Activated CD4-positive, CD25-positive, alpha-beta regulatory T cell treated with anti-CD3 and anti-CD28 coated beads, Interleukin-2, amount 50 U/mL, for 24 hours (primary cell): ENCODE measurements at places on chromosomes 11 and 22.

- no peak for ATAC-seq
Measured at GRCh38 chr11:70159627-70160570, 43.2 kb upstream of the FADD start.

DNA sequence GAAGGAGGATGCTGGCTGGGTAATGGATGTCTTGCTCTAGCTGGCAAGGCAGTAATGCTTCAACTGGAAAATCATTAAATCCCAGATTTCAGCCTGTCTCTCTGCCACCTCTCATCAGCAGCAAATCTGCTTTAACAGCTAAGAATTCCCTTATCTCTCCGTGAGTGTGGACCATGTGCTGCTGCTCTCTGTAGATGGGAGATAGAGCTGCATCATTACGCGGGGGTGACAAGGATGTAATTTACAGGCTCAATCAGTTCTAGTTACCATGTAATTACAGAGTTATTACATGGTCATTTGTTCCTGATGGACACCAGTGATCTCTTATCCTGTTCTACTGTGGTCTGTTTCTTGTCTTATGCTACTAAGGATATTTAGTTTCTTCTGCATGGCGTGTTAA is 665.4 kb downstream of the NTM start:
- ATAC-seq: no peak

GRCh38 chr11:17546240-17546639 is 819 bp upstream of the OTOG start:
- no peak for ATAC-seq

- ATAC-seq: no peak
Measured at GRCh38 chr11:99973993-99974392, 713.1 kb upstream of the ARHGAP42 start.

DNA sequence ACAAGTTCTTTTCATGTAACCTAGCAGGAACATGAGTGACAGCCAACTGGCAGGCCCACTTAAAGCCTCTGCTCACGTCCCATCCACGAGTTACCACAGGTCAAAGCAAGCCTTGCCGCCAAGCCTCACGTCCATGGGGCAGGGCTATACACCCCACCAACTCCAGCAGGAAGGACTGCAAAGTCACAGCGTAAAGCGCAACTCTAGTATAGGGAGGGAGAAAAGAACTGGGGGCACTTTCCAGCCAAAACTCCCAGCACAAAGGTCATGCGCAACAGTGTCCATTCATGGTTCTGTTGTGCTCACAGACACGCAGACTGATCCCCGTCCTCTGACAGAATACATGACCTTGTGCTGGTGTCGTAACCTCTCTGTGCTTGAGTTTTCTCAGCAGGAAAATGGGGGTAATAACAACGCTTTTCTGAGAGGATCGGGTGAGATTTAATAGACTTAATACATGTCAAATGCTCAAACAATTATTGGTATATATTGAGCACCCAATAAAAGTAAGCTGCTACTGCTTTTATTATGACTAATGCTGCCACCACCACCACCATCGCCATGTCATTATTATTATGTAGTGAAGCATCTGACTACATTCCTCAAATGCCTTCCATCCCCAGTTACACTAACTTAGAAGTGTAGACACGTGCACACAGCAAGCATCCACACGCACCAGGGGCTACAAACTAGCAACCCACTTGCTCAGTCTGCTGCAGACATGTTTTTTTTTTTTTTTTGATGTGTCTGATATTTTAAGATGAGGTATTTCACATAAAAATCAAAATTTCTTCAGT is 104.4 kb upstream of the PARVA start:
- ATAC-seq: no peak

DNA sequence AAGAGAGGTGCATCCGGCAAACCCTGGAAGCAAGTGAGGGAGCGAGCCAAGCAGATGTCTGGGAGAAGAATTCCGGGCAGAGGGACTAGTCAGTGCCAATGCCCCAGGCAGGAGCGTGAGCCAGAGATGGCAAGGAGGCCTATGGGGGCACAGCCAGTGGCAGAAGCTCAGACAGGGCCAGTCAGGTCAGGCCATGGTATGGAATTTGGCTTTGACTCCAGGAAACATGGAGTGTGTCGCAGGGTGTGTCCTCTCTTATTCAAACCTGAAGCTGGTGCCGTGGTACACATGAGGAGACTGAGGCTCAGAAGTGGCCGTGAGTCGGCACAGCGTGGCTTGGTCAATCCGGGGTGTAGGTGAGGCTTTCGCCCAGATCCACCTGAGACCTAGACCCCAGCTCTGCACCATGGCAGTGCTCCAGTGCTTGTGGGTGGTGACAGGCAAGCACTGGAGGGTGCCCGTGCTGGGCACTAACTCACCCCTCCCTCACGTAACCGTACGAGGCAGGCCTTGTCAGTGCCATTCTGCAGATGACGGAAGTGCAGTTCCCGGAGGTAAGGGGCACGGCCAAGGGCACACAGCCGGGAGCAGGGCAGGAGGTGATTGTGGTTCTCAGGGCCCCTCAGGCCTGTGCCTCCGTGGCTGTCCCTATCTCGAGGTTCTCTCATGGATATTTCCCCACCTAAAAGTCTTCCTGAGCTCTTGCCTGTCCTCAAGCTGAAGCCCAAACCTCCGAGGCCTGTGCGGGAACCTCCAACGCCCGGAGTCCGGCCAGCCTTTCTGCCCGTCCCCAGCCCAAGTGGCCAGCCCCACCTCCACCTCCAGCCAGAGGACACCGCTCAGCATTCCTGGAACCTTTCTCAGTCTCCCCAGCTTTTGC is 10.6 kb upstream of the SPI1 start:
- peak; percentile 14 for ATAC-seq

DNA sequence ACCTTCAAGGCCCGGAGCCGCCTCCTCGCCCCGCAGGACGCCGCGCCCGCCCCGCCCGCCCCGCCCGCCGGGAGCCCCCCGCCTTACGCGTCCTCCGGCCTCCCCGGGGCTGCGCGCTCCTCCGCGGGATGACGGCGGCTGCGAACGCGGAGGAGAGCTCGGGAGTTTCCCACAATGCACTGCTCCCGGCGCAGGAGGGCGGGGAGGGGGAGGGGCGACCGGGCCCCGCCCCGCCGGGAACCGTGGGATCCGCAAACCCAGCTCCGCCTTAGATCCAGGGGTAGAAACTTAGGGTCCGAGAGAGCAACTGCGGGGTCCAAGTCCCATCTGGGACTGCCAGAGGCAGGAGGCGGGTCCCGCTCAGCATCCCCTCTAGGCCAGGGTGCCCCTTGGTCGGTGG is at the start of gene CEND1:
CEND1 (minus strand) TSS at position 148 of the 400 bp plus-strand sequence. CDS start 1,514 bp downstream, outside the sequence.
- ATAC-seq: peak; percentile 44

GRCh38 chr11:7571640-7572000 is 57.8 kb downstream of the PPFIBP2 start:
- ATAC-seq: no peak

DNA sequence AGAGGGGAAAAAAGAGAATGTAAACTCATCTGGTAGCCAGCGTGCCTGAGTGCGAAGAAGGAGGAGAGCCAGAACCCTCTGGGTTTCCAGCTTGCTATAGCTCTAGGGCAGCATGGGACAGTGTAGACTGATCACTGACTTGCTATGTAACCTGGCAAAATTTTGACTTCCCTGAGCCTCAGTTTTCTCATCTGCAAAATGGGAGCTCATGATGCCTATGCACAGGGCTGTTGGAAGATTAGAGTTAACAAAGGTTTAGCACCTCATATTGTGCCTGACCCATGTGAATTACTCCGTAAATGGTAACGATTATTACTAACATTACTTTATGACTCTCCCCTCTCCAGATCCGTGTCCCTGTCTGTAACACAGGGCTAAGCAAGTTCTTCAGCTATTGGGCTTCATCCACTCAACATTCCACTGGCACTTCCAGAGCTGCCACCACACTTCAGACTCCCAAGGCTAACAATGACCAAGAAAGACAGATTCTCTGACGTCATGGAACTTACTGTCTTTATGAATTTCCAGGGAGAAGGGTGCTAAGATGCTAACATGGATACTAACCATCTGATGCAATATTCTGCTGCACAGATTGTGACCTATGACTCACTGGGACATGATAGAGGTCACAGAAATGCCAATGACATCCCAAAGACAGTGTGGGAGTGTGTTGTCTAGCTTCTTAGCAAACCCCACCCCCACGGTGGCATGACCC is 195.2 kb downstream of the TRIM29 start:
- ATAC-seq: no peak

DNA sequence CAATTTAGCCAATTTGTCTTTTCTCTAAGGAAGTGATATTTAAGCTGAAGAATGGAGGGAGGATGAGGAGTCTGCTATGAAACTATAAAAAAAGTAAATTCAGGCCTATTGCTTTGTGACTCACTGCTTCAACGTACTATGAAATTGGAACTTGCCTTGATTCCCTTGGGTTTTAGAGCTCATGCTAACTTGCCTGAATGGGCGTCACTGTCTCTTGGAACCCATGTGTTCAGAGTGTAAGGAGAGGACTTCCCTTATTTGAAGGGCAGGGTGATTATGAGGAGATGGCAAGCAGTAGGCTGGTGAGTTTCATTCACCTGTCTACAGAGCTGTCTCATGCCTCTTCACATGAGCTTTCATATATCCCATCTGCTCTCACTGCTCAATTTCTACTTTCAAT is 28.7 kb upstream of the WT1 start:
- no peak for ATAC-seq

GRCh38 chr11:68776442-68777235 is 25.3 kb upstream of the TESMIN start:
- no peak for ATAC-seq

DNA sequence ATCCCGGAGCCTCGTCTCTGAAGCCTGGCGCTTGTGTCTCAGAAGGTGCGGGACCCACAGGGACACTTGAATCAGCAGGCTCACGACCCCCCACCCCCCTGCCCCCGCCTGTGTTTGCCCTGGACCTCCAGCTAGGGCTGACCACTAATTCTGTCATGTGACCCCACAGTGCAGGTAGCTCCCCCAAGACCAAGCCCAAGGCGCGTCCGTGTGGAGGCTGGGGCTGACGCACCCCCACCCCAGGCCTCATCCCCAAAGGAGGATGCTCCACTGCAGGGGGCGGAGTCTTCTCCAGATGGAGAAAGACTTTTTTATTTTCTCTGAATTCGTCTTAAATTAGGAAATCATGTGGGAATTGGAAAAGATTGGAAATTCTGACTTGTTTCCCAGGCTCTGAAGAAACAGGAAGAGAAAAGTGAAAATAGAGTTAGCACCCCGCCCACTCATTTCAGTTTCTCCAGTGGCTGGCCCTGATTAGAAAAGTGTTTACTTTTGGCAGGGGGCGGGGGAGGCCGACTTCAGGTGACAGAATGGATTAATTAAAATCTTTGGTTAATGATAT is 1.0 kb upstream of the RELA start:
- peak; percentile 34 for ATAC-seq

DNA sequence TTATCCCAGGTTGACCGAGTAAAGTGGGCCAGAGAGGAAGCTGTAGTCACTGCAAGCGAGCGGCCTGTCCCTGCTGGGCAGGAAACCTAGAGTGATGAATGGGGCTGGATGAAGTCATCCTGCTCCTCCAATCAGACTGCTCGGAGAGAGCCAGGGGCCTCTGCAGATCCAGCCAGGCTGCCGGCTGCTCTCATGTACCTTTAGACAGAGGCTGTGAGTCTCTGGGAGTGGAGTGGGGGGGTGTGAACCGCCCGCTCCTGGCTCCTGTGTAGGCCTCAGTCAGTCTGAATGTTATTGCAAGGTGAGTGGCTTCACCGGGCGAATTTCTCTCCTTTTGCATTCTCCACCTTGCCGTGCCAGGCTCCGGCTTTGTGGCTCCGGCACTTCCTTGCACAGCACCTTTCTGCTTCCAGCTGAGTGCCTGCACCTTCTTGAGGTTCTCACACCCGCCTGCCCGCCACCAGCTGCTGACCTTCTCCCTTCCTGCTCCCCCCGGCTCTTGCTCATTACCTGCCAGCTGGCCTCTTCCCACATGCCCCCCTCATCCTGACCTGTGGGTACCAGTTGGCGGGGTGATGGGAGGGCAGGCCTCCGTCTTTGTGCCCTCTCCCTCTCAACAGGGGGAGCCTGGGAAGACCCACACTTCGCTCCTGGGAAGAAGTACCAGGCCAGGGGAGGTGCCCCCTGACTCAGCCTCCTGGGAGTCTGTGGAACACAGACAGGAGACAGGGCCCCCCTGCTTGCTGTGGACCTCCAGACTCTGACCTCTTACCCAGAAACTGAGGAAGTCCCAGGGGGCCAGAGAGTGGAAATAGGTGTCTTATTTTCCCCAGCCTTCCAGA is 79.9 kb downstream of the GRAMD1B start:
- ATAC-seq: no peak

DNA sequence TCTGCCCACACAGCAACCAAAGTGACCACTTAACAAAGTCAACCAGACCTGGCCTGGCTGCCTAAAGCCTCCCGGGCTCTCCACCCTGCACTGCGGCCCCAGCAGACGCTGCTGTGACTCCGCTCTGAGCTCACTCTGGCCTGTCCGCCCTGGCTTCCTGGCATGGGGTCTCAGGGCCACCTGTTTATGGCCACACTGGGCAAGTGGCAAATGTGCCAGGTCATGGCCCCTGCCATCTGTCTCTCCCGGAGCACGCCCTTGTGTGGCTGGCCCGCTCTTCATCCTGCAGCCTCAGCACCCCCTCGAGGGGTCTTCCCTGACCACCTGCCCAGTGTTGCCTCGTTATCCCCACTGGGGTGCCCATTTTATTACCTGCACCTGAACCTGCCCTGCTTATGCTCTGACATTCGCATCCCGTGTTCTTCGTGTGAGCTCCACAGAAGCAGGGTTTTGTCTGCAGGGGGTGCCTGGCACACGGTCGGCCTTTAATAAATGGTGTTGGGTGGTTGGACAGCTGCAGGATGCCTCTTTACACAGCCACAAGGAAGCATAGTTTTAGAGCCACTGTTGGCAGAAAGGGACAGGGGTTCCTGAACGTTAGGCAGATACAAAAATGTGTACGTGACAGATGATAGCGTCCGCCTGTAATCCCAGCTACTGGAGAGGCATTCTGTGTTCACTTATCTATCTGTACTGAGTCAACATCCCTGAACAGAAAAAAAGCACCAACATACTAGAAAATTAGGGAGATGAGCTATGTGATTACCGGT is 785.6 kb downstream of the TBC1D22A start:
- no peak for ATAC-seq
